ENCODE measurements at places on chromosomes 13 and 19.

GRCh38 chr19:4369109-4369887 is 25.9 kb downstream of the MPND start:
- DNase-seq, result no peak

GRCh38 chr13:73717632-73718031 is 416.6 kb downstream of the KLF12 start:
- no peak for DNase-seq

DNA sequence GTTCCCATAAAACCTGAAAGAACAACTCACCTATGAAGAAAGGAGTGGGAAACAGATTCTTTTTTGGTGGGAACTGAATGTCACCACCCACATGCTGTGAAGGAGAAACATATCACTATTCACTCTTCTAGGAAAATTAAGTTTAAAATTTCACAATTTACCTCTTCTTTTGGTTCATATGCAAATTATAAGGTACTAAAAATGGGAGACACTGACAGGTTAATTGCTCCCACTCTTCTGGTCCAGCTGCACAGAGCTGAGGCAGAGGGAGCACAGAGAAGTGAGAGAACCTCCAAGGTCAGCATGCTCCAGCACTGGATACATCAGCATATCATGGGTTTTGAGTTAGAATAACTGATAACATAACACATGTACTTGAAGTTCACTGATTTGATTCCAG is 186.9 kb downstream of the FGF14 start:
- DNase-seq, result no peak

DNA sequence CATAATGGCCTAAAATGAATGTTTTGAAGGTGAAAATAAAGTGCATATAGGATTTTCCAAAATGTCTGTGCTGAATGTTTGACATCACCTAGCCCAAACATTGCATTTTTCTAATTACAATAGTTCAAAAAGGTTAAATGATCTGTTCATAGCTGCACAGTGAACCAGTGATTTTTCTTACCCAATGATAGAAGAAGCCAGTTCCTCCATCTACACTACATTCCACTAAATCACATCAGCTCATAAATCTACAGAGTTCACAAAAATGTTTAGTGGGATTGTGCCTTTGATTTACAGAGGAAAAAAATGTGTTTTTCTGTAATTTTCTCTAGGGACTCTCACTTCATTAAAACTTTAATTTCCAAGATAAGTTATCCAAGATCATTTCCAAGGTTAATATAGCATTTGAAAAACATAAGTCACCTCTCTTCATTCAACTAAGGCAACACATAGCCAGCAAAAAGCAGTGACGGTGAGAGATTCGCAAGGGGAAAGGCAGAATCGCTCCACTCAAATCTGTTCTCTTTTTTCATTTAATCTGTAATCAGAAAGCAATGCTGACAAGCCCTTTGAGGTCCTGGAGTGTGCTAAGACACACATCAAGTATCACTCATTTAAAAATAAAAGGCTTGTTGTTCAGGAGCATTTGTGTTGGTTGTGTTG is 194.0 kb downstream of the FGF14 start:
- no peak for DNase-seq

GRCh38 chr19:43504426-43505185 is at the start of gene PHLDB3:
Gene PHLDB3 (minus strand): TSS chr19:43504746. CDS start chr19:43504118, 628 bp downstream.
- peak; percentile 77 for DNase-seq

GRCh38 chr19:40332669-40333068 is 15.5 kb downstream of the C19orf47 start:
- no peak for DNase-seq

DNA sequence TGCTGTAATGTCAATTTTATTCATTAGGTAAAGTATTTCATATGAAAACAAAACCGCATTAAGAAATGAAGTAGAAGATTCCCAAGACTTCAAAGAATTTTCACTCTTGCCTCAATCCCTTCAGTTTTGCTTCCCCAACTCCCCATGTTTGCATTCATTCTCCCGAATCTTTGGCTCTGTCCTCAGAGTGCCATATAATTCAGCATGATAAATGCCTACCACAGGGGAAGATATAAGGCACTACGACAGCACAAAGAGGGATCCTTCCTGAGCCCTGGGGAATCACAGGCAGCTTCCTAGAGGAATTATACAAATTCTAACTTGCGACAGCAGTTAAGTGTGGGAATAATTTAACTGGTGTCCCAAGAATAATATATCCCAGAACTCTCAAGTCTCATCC is 68.5 kb downstream of the TSC22D1 start:
- DNase-seq, result no peak

DNA sequence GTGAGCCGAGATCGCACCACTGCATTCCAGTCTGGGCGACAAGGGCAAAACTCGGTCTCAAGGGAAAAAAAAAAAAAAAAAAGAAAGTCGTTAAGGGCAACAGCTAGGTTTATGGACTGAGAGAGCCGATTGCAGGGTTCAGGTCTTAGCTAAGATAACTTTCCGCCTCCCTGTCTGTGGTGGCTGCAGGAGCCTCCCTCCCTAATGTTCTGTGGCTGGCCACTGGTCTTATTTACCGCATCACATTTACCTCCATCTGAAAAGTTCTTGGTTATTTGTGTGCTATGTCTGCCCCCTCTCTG is 722 bp upstream of the CRTC1 start:
- DNase-seq, result no peak

DNA sequence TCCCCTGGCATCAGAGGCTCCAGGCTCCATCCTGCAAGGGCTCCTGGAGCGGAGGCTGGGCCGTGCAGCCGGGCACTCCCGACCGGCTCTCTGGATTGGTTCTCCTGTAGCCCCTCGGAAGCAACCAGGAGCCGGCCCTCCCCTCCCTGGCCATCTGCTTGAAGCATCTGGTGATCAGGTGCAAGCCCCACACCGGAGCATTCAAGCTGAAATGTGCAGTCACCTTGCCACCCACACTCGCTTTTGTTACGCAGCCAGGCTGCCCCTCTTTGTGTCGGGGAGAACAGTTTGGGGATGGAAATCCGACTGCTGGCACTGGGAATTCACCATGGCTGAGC is 258.8 kb downstream of the ZNF536 start:
- no peak for DNase-seq

DNA sequence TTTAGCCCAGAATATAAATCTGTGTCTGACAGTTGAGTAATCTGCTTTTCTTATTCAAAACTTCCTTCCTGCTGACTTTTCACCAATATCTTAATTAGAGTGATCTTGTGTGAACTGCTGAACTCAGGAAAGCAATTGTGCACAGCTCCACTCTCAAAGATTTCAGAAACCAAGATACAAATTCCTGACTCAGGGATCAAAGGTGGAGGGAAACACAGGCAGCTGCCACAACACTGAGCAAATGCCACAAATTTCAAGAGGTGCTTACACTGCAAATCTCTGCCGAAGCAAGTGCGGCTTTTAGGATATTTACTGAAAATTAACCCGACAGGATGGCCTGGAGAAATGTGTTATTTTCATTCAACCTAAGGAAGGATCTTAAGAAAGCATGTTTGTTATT is 111.4 kb downstream of the STOML3 start:
- DNase-seq, result no peak

DNA sequence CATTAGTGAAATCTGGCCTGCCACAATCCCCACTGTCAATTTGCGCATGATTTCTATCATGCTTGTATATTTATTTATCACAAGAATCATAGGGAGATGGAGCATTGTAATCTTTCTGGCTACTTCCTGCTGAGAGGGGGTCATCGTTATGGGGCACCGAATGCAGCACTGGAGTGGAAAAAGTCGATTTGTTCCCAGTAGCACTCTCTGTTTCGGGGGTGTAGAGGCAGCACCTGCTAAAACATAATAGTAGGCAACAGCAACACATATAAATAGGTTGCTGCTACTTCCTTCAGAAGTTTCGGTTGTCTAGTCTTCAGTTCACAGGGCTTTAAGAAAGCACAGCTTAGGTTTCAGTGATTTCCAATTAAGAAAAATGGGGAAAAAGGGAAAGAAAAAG is 23.4 kb upstream of the CEACAM21 start:
- no peak for DNase-seq
